Stimulated activated CD8-positive, alpha-beta memory T cell treated with anti-CD3 and anti-CD28 coated beads, Interleukin-7, amount 100 ng/mL, for 1 hour (primary cell): ENCODE measurements at places on chromosomes 4 and X.

GRCh38 chr4:155545456-155545855 is 121.2 kb upstream of the GUCY1A1 start:
- DNase-seq: no peak

DNA sequence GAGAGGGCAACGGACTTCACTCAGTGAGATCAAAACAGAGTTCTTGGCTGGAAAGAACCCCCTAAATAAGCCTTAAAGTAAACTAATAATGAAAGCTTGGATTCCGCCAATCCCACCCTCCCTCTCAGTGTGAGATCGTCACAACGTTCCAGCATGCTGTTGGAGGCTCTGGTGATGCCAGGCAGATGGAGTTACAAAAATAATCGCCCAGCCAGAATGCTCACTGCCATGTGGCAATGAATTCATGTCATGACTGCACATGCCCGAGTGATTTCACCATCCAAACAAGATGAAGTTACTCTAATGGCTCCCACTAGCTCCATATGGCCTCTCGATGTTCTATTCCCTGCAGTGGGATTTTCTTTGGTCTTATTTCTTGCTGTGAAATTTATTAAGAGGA is 248.0 kb downstream of the SPATA18 start:
- DNase-seq: no peak

GRCh38 chr4:182286931-182287330 is 43.7 kb downstream of the TENM3 start:
- DNase-seq: no peak

DNA sequence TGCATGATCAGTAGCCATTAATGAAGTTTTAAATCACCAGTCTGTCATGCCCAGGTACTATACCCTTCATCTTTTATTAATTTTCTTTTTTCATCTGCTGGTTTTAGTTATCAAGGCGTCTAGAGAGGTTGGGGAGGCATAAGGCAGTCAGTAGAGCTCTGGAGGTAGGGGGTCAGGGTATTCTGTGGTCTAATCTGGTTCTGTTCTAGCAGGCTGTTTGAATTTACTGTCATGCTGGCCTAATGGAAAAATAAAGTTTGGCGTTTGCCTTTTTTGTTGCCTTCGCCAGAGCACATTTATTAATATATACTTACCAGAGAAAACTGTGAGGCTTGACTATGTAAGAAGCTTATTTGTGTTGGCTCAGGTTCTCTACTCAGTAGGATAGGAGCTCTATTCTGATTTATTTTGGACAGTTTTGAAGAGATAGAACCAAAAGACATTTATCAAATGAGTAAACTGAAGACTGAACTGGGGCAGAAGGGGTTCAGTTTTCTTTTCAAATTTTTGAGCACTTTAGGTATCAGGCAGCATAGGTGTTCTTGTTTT is 46.9 kb downstream of the TMEM131L start:
- DNase-seq: no peak

DNA sequence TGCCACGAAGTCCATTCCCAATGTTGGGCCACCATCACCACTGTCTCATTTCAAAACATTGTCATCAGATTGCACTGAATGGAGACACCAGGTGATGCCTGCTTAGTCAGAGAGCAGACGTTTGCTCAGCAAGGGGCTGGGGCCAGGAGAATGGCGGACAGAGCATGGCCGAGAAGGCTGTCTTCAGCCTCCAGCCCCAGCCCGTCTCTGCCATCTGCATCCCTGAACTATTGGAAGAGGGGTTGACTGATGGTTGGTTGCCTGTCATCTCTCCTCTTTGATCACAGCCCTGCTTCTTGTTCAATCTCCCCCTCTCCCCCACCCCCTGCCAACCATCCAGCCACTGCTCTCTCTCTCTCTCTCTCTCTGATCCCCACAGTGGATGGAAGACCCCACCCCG is 140.9 kb downstream of the SHOX start:
- no peak for DNase-seq

GRCh38 chrX:35711281-35711680 is 86.9 kb upstream of the MAGEB16 start:
- no peak for DNase-seq

- no peak for DNase-seq
Measured at GRCh38 chr4:31234494-31234893, 514.3 kb downstream of the PCDH7 start.

GRCh38 chrX:1165535-1166196 is 46.8 kb downstream of the CRLF2 start:
- no peak for DNase-seq
